ENCODE measurements at places on chromosomes 3 and 15.

DNA sequence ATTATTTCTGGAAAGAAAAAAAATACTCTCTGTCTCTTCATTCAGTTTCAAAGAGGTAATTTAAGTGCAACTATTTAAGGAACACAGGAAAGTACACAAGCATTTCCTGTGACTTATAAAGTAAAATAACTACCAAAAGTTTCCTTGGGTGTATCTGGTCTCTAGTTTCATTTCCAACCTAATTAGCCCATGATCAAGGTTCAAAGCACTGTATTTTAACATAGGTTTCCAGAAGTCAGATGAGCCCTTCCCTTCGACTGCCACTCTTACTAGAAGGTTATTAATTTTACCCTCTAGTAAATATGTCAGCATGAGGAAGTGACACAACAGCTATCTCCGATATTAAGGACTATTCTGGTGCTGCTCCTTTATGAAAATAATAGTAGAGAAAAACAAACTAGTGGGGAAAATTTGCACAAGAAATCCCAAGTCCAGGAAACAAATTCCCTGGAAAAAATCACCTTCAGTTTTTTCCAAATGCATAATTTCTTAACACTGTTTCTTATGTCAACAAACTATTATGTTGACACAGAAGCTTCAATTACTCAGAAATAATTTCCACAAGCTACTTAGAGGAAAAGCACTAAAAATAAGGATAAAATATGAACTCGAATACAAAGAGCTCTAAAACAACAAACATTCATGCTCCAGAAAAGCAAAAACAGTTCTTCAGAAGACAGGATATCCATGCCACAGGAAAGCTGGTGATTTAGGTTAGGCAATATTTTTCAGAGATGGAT lies 35.3 kb downstream of the CCPG1 start:
- no peak for DNase-seq

DNA sequence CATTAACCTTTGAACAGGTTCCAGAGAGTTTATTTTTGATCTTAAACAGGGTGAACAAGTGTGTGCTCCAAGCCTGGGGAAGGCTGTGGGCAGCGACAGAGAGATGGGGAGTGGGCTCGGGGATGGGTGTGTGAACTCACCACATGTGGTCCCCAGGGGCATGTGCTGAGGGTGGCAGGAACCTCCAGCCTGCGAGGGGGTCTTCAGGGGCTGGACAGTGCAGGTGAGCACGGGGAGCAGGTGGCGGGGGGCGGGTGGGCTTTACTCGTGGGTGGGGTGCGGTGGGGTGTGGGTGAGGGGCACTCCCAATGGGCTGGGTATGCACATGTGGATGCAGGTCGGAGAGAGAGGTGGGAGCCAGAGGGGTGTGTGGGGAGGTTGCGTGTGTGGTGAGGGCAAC lies 9.6 kb upstream of the NTRK3 start:
- no peak for DNase-seq

GRCh38 chr3:150216041-150216811 lies 191.9 kb upstream of the TSC22D2 start:
- DNase-seq, result no peak

GRCh38 chr3:195802795-195803194 lies 8.9 kb downstream of the MUC4 start:
- DNase-seq, result no peak

DNA sequence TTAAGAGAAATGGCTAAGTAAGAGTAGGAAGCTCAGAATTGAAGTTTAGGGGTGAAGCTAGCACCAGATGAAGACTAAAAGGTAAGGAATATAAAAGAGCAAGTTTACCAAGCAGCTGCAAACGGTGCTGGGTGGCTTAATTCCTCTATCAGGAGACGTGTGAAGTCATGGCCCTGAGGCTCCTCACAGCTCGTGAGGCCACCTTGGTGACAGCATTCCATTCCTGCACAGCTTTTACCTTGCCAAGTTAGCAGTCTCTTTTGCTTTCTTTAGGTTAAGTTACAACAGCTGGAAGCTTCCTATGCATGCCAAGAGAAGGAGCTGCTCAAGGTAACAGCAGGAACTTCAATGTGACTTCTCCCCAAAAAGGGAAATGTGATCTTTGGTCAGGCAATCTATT lies 6.4 kb downstream of the TMCO5A start:
- DNase-seq, result no peak

DNA sequence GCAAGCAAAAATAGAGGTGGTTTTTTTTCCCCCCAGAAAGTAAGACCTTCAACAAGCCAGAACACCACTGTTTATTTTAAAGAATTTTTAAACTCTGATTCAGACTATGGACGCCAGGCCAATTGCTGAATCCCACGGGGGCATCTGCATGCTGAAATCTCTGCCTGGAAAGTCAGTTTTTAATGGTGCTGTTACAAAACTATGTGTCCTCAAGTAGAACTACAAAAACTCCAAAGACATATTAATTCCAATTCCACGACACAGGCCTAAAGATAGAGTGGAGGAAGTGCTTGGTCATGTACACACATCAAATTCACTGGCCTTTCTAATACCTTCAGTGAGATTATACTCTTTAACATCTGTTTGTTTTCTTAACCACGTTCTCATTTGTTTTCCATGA lies 490.5 kb upstream of the NR2F2 start:
- DNase-seq, result no peak

- no peak for DNase-seq
Observed at GRCh38 chr3:185852635-185853034, 27.8 kb upstream of the IGF2BP2 start.

DNA sequence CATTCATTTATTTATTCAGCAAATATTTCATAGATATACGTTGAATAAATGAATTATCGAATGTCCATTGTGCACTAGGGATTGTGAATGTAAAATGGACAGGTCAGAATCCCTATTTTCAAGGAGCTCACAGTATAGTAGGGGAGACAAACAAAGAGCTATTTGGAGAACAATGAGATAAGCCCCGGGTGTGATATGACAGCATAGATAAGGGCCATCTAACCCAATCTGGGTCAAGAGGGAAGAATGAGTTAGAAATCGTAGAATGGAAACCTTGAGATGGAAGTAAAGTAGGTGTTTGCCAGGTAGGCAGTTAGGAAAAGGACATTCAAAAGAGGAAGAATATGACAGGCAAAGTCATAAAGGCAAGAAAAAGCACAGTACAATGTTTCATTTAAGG lies 132.2 kb upstream of the GOLGA6L4 start:
- DNase-seq, result no peak

- no peak for DNase-seq
Observed at GRCh38 chr3:196736670-196737374, 2.8 kb upstream of the PAK2 start.

- no peak for DNase-seq
Observed at GRCh38 chr15:85570336-85570735, 189.9 kb downstream of the AKAP13 start.

GRCh38 chr15:69612112-69612511 lies 159.5 kb downstream of the RPLP1 start:
- no peak for DNase-seq

DNA sequence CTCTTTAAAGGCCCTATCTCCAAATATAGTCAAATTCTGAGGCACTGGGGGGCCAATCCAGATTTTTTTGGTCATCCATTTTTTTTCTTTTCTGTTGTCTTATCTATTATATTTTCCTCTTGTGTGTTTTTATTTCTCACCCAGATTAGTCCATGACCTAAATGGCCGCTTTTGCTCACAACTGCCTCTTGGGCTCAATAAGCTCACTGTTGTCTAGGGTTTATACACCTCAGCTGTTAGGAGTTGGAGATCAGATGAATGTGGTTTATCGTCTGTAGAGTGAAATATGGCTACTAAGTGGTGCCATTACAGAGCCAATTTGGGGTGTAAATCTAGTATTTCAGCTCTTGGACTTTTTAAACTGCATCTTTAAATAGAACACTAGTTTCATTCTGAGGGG lies 173.3 kb downstream of the GHSR start:
- no peak for DNase-seq

DNA sequence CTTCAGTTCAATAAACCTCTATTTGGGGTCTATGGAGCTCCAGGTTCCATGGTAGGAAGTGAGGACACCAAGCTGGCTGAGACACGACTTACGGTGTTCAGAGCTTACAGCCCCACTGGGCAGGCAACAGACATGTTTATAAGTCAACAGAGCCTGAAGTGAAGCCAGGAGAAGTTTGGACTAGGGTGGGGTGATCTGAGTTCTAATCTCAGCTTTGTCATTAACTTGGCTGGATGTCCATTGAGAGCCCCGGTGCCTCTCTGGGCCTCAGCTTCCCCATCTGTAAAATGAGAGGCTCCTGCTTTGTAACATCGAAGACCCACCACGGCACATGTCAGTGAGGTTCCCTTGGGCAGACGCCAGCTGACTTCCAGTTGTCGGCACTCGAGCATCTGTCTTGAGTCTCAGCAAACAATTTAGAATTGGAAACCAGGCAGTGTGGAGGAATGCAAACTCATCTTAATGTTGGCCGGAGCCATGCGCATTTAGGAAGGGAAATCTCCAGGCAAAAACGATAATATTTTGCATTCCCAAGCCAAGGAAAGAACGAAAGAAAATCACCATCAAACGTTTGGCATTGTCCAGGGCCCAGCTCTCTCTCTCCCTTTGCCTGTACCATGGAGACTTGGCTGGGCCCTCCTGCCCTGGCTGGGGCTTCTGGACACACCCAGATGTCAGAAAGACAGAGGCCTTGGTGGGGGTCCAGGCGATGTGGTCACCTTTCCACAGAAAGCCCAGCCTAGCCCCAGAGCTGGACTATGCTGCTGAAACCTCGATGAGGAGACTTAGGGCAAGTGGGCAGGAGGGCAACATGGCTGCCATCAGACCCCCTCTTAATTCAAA lies 18.4 kb downstream of the ITGA11 start:
- DNase-seq, result no peak

GRCh38 chr15:33494306-33494705 lies 183.5 kb downstream of the RYR3 start:
- no peak for DNase-seq

DNA sequence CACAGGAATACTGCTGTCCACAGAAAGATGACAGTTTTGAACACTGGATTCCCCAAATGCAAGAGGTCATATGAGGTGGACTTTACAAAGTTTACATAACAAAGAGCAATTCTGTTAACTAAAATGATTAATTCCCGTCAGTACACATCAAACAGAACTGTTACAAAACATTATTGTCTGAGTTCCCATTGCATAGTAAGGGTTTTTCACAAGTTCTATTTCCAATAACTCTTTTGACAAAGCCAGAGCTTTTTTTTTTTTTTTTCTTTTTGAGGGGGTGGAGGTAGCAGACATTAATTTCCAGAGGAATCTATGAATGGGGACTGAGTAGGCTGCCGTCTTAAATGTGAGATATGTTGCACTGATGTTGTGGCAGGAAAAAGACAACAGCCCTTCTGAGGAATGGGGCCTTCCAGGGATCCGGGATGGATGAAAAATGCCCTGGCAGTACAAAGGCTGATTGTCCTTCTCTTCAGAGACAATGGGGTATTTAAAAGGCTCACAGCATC lies 178.1 kb upstream of the KBTBD8 start:
- no peak for DNase-seq

DNA sequence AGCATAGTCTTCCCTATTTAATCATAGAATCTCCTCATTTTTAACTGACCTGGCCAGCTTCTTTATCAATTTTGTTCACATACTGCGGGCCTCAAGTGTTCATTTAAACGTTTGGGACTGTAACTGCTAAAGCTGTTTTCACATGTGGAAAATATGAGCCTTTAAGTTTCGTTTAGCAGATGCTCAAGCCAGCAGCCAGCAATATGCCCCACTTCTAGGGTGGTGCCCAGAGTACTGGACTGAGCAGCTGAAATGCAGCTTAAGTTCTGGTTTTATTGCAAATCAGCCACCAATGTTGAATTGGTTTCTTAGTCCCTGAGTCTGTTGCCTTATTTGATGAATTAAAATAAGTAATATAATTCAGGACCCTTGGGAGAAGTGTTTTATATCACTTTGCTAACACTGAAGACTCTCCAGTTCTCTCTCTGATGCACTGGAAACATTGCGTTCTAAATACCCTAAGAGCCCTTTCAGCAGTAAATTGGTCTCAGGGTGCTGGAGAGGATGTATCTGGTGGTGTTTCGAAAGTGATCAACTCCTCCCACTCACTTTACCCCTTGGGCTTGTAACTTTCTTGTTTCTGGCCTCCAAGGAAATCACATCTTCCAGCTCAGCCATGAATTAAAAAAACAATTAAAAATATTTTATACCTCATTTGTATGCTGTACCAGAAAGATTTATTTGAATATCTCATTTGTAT lies 61.7 kb downstream of the B3GALNT1 start:
- no peak for DNase-seq

DNA sequence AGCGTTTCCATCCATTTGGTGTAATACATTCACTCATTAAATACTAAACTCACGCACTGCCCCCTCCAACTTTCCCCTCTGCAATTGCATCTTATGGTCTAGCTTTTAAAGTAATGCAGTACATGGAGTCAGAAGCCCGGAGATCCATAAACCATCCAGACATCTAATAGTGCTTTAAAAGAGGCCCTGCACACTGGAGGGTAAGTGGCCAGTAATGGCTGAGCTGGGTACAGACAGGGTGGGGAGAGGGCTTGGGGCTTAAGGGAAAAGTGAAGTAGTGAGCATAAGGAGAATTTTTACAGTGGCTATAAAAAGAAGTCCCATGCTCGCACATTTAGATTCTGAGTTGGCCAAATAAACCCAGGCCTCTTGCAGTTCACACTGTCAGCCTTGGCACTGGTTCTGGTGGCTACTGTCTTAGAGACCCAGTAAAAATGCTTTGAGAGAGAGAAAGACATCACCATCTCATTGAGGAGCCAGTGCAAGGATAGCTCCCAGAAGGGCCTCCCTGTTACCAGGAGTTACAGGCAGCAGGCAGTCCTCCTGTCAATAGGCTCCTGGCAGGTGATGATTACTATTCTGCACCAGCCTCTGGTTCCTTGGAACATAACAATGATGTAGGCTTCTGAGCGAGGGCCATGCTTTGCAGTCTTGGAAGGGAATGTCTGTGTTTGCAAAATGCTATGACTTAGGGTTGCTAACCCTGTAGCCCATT lies 112.6 kb upstream of the NEO1 start:
- DNase-seq, result no peak

GRCh38 chr15:43998607-43999006 lies 171.8 kb downstream of the WDR76 start:
- peak; percentile 62 for DNase-seq

DNA sequence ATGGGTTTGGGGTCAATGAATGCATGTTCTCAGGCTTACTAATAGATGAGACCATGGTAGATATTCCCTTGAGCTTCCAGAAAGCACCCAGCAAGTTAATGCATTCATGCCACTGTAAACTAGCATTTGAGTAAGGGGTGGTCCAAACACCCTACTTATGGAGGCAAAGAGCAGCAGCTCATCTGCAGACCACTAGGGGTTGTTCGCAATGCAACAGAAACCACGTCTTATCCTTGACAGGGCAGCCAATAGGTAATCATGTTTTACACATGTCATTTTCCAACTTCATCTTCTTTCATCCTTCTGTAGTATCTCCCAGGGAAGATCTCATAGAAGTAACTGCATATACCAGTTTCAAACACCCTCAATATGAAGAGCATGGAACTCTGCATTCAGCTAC lies 330.2 kb downstream of the RORA start:
- no peak for DNase-seq

- no peak for DNase-seq
Observed at GRCh38 chr3:174755833-174756829, 103.0 kb upstream of the NAALADL2 start.

- no peak for DNase-seq
Observed at GRCh38 chr15:81548365-81549130, 174.5 kb upstream of the TMC3 start.

GRCh38 chr3:189040656-189041335 lies 131.0 kb upstream of the TPRG1 start:
- DNase-seq, result no peak
